ENCODE measurements at places on chromosomes 4 and X.

DNA sequence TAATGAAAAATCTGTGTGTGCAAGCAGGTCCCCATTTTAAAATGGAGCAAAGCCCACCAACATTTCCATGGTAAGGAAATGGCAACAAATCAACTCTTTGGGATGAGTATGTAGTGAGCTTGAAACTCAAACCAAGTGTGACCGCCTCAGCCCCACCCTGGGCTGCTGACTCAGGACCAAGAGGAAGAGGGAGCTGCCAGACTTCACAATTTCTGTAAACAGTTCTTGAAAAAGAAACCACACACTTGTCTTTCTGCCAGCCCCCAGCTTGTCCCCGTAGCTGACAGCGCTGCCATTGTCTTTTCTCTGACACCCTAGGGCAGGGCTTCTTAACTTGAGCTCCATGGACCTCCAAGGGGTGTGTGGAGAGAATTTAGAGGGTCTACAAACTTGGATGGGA is 10.3 kb downstream of the RTL5 start:
- no peak for DNase-seq

DNA sequence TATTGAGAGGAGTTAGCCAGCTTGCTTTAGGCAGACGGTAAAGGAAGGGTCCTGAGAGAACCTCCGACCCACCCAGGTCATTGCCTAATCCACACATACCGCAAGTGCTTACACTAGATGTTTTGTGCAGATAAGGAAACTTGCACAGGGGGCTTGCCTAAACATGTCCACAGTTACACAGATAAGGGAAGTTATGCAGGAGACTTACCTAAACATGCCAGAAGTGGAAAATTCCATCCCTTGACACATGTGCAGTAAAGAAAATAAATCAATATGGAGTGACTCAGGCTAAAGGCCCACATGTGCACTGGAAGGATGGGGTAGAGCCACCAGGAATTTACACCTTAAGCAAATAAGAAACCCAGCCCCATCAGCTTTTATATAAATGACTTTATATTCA is 232.8 kb upstream of the HDX start:
- no peak for DNase-seq

DNA sequence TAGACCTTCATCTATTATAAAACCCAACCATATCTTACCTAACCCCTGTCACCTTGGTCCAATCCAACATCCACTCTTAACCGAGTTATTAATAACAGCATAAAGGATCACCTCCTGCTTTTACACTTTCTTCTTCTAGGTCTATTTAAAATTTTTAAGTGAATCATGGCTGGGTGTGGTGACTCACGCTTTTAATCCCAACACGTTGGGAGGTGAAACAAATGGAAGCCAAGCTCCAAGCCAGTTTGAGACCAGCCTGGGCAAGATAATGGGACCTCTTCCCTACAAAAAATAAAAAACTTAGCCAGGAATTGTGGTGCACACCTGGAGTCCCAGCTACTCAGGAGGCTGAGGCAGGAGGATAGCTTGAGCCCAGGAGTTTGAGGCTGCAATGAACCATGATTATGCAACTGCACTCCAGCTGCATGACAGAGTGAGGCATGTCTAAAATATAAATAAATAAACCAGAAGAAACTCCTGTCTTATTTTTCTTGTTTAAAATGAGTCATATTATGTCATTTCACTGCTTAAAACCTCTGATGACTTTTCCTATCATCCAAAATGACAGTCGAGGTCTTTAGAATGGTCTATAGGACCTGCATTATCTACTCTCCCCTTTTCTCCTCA is 188.4 kb downstream of the GASK1B start:
- no peak for DNase-seq

DNA sequence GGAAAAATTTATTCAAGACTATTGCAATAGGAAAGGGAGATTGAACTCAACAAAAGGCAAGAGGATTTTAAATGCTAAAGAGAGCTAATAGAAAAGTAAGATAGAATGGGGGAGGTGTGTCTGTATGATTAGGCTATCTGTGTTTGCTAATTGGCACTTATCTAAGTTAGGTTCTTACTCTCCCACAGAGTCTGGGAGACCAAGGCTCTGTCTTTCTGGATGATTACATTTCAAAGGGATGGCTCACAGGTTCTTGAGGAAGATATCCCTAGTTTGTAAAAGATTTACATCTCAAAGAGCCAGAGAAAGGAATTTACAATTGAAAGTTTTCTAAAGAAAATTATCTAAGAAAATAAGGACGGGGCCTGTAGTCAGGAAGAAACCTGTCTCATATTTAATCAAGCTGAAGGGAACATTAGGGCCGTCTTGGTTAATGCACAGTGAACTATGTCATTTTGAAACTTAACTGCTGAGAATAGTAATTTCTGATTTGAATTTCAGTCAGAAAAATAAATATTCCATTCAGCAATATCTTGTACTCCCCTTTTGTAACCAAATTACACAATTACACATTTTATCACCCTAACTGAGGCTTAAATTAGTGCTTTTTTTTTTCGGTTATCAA is 75.8 kb downstream of the MAGEB10 start:
- no peak for DNase-seq

DNA sequence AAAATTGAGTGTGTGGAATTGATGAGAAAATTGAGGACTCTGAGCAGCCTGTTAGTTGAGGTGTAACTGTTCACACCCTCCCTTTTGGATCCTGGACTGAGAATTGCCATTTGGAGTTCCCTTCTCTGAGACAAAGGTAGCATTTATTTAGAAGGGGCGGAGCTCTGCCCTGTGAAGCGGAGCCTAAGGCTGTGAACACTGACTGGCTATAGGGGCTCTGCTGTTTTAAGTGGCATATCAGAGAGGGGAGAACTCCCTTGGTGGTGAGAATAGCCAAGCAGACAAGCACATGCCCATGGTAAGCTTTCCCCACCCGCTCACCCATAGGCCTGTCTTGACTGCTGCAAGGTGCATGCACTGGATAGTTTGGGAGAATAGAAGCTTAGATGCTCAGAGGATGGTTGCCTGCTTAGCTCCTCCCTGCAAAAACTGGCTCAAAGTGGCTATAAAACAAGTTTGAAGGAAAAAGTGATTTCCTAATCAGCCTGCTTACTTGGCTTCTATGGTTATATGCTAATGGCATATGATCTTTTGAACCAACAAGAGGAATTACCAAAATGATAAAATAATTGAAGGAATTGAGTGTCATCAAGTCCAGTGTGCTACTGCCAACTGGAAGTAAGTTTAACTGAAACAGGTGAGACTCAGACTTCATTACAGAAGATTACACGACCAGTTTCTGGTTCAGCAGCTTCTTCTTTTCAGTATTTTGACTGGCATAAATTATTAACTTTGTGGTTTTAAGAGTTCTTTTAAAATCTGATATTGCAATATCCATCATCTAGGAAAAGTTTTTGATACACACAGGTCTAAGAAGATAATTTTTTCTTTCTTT is 108.4 kb downstream of the AFF1 start:
- DNase-seq: no peak

GRCh38 chr4:159188646-159189045 is 85.8 kb downstream of the RAPGEF2 start:
- DNase-seq: no peak

DNA sequence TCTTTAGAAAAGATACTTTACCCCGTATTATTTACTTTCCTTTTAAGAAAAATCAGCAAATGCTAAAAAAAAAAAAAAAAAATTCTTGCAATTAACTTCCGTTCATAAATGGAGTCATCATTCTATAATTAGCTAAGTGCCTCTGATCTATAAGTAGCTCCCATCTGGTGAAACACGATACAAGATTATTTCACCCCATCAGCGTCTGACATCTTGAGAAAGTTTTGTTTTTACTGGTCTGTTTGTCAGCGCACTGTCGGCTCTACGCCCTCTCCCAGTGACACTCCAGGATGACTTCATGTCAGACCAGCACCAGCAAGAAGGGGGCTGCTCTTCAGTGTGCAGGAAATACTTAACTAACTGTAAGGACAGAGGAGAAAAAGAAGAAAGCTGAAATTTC is 108.3 kb downstream of the AFAP1 start:
- DNase-seq: no peak

- DNase-seq: no peak
Measured at GRCh38 chrX:121160987-121161386, 113.6 kb downstream of the GLUD2 start.

DNA sequence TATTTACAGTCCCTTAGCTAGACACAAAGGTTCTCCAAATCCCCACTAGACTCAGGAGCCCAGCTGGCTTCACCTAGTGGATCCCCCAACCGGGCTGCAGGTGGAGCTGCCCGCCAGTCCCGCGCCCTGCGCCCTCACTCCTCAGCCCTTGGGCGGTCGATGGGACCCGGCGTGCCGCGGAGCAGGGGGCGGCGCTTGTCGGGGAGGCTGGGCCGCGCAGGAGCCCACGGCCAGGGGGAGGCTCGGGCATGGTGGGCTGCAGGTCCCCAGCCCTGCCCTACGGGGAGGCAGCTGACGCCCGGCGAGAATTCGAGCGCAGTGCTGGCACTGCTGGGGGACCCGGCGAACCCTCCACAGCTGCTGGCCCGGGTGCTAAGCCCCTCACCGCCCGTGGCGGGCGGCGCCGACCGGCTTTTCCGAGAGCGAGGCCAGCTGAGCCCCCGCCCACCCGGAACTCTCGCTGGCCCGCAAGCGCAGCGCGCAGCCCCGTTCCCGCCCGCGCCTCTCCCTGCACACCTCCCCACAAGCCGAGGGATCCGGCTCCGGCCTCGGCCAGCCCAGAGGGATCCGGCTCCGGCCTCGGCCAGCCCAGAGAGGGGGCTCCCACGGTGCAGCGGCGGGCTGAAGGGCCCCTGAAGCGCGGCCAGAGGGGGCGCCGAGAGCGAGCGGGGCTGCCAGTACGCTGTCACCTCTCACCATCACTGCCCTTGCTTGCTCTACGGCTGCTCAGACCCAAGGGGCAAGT is 39.4 kb downstream of the WFS1 start:
- DNase-seq: no peak

DNA sequence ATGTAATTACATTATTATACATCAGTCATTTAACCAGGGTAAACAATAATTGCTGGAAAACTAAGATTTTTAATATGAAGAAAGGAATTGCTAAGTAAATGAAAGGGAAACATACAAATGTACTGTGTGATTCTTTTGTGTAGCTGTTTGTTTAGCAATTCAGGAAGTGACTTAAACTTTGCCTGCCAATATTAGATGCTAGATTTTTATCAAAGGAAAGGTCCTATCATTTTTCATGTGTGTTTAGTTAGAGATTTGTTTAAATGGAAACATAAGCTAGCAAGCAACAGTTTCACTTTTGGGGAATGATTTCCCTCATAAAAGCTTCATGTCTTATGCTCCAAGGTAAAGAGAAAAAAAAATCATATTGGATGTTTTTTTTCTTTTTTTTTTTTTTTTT is 95.1 kb upstream of the LIMCH1 start:
- DNase-seq: no peak

GRCh38 chrX:151702741-151703340 is 7.6 kb downstream of the PRRG3 start:
- DNase-seq: no peak

GRCh38 chr4:168844353-168845049 is 165.6 kb downstream of the CBR4 start:
- DNase-seq: no peak

- no peak for DNase-seq
Measured at GRCh38 chr4:6257247-6258025, 12.2 kb upstream of the WFS1 start.

DNA sequence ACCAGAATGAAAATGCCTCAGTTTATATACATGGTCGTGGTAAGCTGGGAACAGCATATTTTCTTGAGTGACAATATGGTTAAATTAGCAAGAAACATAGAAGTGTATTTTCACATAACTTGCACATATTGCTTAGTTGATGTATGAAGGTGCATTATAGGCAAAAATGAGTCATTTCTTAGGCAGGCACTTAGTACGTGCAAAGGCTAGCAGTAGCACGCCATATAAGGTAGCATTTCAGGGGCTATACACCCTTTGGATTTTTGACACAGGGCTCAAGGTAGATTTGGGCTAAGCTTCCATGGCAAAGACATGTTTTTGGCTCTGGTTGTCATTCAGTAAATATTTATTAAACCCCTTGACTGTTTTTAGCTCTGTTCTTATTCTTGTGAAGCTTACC is 33.1 kb downstream of the PCDH7 start:
- DNase-seq: no peak

Data from adrenal gland (tissue), 19 donors.